ENCODE measurements at places on chromosomes 7 and 10.
A peak's percentile ranks its signal among the peaks of the same experiment; 100 is the strongest.

GRCh38 chr7:27842094-27842692 lies 102.2 kb downstream of the TAX1BP1 start:
- no peak for DNase-seq

DNA sequence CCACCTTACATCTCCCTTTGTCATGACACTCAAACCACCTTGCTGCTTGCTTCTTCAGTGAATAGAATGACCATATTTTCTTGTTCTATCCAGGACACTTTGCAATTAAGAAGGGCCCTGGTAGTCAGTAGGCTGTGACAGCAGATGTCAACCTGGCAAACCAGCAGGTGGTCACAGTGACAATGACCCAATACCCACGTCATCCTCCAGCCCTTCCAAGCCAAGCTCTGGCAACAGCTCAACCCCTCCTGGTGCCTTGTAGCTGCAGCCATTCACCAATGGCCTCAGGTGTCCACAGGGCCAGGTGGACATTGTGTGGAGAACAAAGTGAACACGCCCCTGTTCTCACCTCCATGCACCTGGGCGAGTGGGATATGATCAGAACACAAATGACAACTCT lies 87.6 kb upstream of the MACROH2A2 start:
- no peak for DNase-seq

DNA sequence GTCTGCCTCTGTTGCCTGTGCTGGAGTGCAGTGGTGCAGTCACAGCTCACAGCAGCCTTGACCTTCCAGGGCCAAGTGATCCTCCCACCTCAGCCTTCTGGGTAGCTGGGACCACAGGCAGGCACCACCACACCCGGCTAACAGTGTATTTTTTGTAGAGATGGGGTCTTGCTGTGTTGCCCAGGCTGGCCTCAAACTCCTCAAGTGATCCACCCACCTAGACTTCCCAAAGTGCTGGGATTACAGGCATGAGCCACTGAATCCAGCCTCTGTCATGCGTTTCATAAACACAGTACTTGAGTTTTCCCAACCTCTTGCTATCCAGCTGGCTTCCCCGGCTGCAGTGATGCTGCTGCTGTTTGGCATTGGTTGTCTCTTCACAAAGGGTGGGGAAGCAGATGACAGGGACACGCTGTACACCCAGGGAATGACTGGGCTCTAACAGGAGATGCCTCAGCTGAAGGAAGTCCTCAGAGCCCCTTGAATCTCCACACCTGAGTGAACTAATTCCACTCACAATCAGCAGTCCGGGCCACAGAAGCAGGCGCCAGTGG lies 191.5 kb downstream of the DIP2C start:
- DNase-seq = no peak

- DNase-seq = peak; percentile 31
Observed at GRCh38 chr7:12638851-12639456, 48.5 kb upstream of the ARL4A start.

GRCh38 chr10:72720814-72721660 lies 29.1 kb downstream of the MCU start:
- no peak for DNase-seq

GRCh38 chr7:8710124-8710523 lies 276.7 kb downstream of the NXPH1 start:
- no peak for DNase-seq

DNA sequence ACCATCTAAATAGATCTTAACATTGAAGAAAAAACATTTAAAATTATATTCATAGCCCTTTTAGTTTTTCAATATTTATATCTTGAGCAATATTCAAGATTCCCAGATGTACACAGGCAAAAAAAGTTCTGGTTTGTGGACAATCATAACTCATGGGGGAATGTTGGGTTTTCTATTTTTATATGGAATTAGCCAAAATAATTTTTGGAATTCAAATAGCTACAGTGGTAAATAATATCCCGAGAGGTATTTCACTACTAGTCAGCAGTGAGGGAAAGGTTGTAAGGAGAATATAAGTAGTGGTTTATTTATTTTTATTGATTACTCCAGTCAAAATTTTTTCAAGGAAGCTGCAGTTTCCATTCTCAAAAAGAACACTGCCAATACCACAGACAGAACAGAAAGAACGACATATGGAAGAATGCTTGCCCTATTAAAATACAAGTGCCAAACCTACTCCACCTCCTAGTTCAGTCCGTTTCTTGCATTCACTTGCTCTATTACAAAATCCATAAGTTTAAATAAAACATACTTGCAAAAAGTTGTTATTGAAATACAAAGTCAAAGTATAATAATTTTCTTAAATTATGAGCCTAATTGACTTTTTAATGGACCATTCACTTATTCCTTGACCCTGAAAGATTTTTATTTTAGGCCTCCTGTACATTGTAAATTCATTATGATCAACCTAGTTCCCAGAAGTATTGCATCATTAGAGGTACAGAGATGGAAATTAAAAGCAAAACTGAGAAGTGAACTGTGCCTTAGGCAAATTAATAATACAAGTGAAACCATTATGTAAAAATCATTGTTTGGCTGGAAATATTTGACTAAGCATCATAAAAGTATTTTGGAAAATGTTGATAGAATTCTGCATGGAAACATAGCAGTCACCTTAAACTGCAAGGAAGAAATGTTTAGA lies 533.2 kb downstream of the PARD3 start:
- DNase-seq = no peak

DNA sequence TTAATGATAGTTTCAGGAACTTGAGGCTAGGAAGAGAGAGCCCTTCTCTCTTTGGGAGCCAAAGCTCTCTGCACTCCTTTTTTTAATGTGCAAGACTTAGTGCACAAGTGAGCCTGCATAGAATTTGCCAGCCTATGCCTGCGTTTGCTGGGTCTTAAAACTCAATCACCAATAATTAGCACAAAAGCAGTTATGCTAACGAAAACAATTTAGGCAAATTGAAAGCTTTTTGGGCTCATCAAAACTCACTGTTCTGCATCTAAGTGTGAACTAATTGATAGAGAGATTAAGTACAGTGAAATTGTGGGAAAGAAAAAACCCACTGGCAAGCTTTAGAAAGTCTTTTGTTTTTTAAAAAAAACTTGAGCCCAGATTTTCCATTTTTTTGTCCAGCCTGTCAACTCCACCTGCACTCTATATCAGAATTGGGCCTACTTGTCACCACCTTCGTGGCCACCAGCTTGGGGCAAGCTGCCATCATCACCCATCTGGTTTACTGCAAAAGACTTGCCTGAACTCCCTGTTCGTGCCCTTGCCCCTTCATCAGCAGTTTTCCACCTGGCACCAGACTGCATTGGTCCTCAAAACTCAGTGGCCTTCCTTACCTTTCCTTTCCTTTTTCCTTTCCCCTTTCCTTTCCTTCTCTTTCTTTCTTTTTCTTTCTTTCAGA lies 37.8 kb downstream of the CRHR2 start:
- DNase-seq = no peak

- DNase-seq = no peak
Observed at GRCh38 chr7:2544541-2545188, 10.7 kb downstream of the BRAT1 start.

- no peak for DNase-seq
Observed at GRCh38 chr10:22736134-22736533, 21.8 kb upstream of the PIP4K2A start.

DNA sequence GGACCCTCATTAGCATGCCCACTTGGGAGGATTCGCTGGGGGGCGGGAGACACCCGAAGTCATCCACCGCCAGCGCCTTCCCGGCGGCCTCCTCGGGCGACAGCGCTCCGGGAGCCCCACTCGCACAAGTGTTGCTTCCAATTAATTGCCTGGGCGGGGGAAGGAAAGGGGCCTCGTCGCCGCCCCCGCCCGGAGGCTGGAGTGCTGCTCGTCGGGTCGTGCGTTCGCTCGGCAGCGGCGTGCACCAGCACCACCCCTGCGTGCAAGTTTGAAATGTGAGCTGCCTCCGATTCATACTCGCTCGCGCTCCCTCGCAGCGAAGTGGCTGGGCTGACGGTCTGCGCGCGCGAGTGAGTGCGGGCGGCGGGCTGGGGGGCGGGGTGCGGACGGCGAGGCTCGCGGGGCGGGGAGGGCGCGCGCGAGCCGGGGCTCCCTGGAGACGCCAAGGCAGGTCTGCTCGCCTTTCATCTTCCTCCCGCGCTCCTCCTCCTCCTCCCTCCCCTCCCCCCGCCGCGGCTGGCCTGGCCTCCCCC lies 104.6 kb upstream of the PPIF start:
- no peak for DNase-seq

- DNase-seq = no peak
Observed at GRCh38 chr7:113487925-113488731, 369.8 kb upstream of the SMIM30 start.

GRCh38 chr7:26078437-26079336 lies 73.3 kb upstream of the NFE2L3 start:
- DNase-seq = peak; percentile 58

DNA sequence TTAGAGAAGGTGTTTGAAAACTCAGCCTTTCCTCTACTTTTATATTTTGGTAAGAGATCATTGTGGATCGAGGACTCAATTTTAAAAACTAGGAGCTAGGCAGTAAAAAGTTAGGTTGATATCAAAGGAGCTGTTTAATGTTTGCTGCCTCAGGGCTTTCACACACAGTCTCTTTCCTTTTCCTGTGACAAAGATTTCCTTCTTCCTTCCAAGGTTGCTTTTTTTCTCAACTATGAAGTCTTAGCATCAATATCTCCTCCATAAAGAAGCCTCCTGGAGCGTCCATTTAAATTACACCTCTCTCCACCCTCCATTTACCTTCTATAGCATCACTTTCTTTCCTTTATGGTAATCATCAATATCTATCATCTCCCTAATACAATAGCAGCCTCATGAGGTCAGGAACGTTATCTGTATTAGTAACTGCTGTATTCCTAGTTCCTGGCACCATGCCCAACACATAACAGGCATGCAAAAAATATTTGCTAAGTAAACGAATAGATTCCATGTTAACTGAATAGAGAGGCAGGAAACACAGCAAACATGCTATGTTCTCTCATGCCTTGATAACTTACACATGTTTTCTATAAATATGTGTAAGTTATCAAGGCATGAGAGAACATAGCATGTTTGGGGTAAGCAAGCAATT lies 48.5 kb downstream of the GNAT3 start:
- DNase-seq = no peak

GRCh38 chr10:326894-327635 lies 191.8 kb downstream of the ZMYND11 start:
- DNase-seq = no peak

- no peak for DNase-seq
Observed at GRCh38 chr7:141381794-141382427, 169.3 kb upstream of the AGK start.

GRCh38 chr7:35038354-35038753 lies 1.1 kb upstream of the DPY19L1 start:
- peak; percentile 7 for DNase-seq

DNA sequence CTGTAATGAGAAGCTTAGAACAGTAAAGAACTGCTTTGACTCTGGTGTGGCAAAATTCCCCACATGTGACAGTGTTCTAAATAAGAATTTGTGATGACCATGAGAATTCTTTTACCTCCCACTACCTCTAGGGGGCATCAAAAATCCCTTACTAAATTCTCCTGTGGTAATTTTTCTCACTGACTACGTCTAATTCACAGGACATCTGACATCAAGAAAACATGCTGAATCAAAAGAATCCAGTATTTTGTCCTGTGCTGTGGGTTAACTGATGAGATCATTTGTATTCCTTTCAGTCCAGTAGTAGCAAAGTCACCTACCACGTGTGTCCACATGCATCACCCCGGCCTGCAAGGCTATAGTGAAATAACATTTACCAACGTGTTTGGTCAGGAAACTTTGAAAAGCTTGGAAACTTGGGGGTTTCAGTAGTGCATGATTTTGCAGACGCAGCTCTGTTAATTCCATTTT lies 103.8 kb downstream of the ATE1 start:
- DNase-seq = peak; percentile 59

DNA sequence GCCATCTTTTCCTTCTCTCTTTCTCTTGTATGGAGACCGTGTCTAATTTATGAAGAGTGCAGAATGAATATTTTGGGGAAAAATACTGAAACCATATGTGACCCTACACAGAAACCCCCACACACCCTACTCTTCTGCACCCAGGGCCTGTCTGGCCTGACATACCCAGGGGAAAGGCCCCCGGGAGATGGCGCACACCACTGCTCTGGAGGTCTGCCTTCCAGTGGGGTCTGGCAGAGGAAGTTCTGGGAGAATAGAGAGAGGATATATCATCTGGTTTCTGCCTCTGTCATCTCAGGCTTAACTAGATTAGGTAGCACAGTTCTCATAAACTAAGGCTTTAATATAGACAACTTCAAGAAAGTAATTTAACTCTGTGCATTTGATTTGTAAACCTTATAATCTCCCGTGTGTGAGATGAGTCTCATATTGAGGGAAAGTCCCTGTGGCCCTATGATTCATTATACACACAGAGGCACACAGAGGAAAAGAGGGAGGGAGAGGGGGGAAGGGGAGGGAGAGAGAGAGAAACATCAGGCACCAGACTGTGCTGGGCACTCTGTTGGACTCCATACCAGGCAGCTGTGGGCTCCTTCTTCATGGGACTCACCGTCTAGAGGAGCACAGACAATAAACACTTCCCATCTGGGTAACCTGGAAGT lies 123.3 kb downstream of the AOAH start:
- peak; percentile 62 for DNase-seq

- DNase-seq = no peak
Observed at GRCh38 chr7:49522111-49522510, 251.3 kb upstream of the VWC2 start.

DNA sequence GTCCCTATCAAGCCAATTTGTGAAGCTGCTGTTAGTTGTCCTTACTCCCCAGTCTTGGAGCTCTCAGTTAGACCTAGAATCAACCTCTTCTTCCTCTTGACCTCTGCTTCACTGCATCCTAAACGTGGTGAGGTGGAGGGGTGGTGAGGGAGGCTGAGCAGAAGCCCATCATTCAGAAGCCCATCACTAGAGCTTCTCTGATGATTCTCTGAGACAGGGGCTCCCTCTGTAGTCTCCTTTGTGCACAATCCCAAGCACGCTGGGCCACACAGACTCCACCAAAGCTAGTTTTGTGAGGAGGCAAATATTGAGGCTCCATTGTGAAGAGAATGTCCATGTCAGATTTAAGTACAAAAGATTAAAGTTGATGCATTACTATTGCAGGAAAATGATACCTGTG lies 163.8 kb upstream of the PRSS1 start:
- DNase-seq = no peak

DNA sequence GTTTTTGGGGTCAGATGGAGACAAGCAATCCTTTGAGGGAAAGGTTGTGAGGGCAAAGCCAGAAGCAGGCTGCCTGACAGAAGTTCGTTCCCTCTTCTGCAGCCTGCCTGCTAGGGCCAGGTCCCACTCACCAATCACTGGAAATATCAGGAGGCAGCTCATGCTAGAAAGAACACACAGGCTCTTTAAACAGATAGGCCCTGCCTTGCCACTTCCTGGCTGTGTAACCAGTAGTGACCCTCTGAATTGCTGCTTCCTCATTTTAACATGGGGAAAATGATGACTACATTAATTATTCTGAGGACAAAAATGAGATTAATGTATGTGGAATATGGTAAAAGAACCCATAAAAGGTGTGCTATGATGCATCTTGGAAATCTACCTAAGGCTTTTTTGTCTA lies 50.5 kb upstream of the MRLN start:
- DNase-seq = no peak

- no peak for DNase-seq
Observed at GRCh38 chr10:23439961-23440889, 1.4 kb downstream of the OTUD1 start.

- no peak for DNase-seq
Observed at GRCh38 chr10:78805176-78805575, 263.6 kb upstream of the ZMIZ1 start.

Data from globus pallidus (tissue), 1 donor.